AG08396 (cell line): ENCODE measurements at places on chromosomes 12 and 14.

DNA sequence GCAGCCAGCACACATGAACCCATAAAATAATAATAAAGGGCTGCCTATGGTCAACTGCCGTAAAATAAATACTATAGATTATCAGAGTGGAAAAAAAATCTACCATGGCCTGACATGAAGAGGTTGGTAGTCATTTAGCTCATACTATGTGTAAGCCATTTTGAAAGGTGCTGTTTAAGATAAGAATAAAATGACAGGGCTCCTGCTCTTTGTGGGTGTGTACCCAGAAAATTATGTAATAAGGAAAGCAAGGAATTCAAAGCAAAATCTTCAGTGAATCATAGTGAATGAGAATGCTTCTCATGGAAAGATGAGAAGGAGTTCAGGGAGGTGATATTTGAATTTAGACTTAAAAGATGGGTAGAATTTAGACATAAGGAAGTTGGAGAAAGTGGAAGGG is 42.9 kb upstream of the PPM1H start:
- DNase-seq: no peak

DNA sequence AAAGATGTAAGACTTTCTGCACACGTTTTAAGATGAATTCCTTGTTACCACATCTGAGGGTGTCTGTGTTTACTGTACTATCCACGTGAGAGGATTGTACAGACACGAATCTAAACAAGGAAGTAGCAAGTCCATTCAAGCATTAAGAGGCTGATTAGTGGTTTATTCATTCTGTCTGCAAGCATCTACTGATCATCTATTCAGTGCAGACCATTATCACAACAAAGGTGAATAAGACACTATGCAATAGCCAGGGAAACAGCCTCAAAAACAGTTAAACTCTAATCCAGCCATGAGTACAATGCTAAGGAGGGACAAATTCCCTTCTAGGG is 111.6 kb upstream of the PZP start:
- no peak for DNase-seq

GRCh38 chr12:61531195-61531594 is 729.0 kb upstream of the USP15 start:
- DNase-seq: no peak

DNA sequence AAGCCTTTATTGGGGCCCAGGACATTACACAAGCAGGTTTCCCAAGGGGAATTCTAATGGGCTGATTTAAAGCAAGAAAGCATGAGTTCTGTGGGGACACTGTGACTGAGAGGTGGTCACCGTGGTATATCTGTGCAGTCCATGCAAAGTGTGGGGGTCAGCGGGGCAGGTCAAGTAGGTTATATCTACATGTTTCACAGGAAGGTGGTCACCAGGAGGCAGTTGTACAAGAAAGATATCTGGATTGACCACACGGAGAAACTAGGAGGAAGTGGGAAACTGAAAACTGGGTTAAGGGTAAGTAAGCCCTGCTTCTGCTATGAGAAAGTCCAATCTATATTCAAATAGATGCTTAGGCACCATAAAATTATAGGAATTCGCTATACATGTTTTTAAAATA is 77.8 kb upstream of the CNOT2 start:
- DNase-seq: no peak

DNA sequence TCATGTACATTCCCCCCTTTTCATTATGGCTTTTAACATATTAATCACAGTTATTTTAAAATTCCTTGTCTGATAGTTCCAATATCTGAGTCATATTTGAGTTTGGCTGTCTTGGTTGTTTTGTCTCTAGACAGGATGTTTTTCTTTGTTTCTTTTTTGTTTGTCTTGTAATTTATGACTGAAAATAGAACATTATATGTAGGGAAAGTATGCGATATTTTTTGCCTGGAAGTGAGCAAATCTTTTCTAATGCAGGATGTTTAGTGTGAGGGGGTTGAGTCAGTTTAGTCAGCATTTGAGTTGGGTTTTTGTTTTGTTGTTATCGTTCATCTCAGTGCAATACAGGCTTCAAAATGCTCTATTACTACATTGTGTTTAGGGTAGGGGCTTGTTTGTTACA is 239.7 kb downstream of the SNAPC1 start:
- no peak for DNase-seq

GRCh38 chr12:42918443-42918842 is 328.9 kb upstream of the PRICKLE1 start:
- no peak for DNase-seq
